ENCODE measurements at places on chromosomes 11 and 22.

GRCh38 chr11:27972522-27973170 lies 135.3 kb downstream of the KIF18A start:
- peak; percentile 14 for DNase-seq

DNA sequence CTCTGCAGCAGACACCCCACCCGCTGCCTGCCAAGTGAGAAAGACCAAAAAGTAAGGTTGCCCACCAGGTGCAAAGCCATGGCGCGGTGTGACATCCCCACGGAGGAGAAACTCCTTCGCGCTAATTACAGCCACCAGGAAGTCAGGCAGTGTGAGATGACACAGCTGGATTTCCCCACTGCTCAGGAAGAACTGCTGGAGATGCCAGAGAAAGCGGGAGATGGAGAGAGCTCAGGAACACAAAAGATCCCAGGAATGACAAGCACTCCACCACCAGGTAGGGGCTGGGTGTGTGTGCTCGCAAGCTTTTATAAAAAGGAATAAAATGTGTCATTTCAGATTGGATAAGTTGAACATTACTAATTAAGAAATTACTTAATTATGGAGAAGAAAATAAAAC lies 292.7 kb downstream of the OPCML start:
- DNase-seq: no peak

DNA sequence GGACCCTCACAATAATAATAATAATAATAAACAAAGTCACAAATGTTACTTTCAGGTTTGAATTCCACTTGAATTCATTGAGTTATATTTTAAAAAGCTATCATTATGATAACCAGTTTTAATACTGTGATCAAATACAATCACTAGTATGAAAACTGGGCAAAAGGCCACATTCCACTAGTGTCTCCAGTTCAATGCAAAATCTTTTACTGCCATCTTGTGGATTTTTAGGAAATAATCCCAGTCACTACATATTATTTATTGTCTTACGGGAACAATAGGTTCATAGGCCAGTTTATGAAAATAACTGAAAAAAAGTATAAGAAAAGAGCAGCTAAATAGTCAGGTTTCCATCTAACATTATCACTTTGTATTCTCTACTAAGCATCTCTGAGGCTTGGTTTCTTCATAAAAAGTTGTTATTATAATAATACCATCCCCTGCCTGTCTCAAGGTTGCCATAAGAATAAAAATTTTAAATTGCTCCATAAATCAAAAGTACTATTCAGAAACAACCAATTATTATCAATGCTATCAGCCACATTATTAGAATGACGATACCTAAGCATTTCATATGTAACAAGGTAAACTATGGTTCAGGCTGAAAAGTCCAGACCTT lies 533.9 kb upstream of the CCDC90B start:
- DNase-seq: peak; percentile 85

GRCh38 chr22:19446603-19447329 lies 745 bp downstream of the C22orf39 start:
- DNase-seq: peak; percentile 7

DNA sequence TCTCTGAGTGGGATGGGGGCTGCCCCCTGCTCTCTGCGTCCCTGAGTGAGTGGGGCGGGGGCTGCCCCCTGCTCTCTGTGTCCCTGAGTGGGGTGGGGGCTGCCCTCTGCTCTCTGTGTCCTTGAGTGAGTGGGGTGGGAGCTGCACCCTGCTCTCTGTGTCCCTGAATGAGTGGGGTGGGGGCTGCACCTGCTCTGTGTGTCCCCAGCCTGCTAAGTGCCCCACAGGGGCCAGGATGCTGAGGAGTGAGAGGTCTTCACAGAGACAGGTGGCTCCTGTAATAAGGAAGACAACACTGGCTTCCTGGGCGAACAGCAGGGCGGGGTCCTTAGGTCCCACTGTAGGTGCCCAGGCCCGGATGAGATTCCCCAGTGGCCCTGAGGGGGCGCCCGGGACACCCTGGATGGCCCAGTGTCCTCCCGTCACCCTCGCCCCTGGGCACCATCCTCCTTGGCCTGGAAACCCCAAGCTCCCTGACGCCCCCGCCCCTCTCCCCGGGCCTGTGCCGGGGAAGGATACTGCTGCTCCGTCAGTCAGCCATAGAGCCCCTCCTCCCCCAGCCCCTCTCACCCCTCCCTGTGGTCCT lies 3.8 kb upstream of the CCDC188 start:
- DNase-seq: no peak

Data from fibroblast of pulmonary artery (primary cell).